ENCODE measurements at places on chromosomes 3 and 15. TPM values are rescaled to one million over a fixed set of nuclear protein-coding genes. Genes with fewer than 3 reads are reported as not detected.

- no peak overlapping the region for H3K4me3 ChIP-seq
- no peak overlapping the region for H3K27ac ChIP-seq
- H3K4me1 ChIP-seq = peaks cover 9% of the 10 kb centered on the region
- DNase-seq = no peak
Measured at GRCh38 chr3:72947715-72948490, 48.7 kb upstream of the PPP4R2 start.

DNA sequence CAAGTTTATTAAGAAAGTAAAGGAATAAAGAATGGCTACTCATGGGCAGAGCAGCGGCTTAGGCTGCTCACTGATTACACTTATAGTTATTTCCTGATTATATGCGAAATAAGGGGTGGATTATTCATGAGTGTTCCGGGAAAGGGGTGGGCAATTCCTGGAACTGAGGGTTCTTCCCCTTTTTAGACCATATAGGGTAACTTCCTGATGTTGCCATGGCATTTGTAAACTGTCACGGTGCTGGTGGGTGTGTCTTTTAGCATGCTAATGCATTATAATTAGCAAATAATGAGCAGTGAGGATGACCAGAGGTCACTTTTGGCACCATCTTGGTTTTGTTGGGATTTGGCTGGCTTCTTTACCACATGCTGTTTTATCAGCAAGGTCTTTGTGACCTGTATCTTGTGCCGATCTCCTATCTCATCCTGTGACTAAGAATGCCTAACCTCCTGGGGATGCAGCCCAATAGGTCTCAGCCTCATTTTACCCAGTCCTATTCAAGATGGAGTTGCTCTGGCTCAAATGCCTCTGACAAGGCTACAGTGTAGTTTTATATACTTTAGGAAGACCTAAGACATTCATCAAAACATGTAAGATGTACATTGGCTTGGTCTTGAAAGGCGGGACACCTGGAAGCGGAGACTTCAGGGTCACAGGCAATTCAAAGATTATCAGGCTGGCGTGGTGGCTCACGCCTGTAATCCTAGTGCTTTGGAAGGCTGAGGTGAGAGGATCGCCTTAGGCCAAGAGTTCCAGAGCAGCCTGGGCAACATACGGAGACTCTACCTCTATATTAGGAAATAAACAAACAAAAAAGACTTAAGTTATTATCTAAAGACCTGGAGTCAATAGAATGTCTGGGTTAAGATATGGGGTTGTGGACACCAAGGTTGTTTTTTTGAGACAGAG is 3.2 kb upstream of the BLOC1S6 start:
- DNase-seq = no peak
- H3K27me3 ChIP-seq = no peaks in the 10 kb centered on the region

GRCh38 chr3:116950301-116951055 is 240.9 kb downstream of the TUSC7 start:
- no peaks in the 10 kb centered on the region for H3K36me3 ChIP-seq
- no peak for DNase-seq
- H3K27me3 ChIP-seq = no peaks in the 10 kb centered on the region
- H3K27ac ChIP-seq = no peak overlapping the region
- no peaks in the 10 kb centered on the region for H3K4me1 ChIP-seq

- H3K27ac ChIP-seq = no peak overlapping the region
- H3K4me1 ChIP-seq = no peaks in the 10 kb centered on the region
- DNase-seq = no peak
Measured at GRCh38 chr3:41288785-41289184, 89.5 kb downstream of the CTNNB1 start.

DNA sequence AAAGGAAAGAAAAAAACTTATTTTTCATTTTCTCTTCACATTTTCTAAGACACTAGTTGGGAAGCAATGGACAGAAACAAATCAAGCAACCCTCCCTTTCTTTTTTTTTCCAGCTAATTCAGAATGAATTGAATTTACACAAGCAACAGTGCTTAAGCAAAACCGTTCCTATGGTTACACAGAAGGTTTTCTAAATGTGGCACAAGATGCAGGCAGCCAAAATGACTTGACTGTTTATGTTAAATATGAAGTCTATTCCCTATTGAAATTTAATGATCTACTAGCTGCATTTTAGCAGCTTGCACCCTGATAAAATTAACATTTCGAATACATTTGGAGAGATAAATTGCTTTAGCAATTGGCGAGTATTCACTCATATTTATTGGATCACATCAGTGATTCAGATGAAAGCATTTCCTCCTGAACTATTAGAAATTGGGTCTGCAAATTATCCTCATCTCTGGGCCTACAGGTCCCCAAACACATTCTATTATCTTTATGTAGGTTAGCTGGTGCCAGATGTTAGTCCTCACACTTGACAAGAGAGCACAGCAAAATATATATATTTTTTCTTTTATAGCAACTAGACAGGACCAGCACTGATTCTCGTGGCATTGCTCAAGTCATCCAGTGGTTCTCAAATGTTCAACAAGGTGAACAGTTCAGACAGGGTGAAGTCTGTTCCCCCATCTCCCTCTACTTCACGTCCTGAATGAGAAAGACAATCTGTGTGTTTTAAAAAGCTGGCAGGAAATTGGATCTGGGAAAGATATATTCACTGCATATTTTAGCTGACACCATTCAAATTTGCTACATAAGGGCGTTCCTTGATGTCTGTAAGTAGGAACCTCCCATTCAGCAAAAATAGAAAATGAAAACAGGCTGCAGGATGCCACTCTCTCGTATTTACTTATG is 463.6 kb upstream of the KCNMB2 start:
- H3K27ac ChIP-seq = no peak overlapping the region
- DNase-seq = no peak
- H3K36me3 ChIP-seq = no peaks in the 10 kb centered on the region
- no peaks in the 10 kb centered on the region for H3K27me3 ChIP-seq

GRCh38 chr3:57133157-57133556 is 32.0 kb downstream of the IL17RD start:
- no peaks in the 10 kb centered on the region for H3K36me3 ChIP-seq
- no peaks in the 10 kb centered on the region for H3K4me1 ChIP-seq
- DNase-seq = no peak
- H3K27ac ChIP-seq = no peak overlapping the region
- H3K27me3 ChIP-seq = no peaks in the 10 kb centered on the region

Gene CERS3
- 0.16 TPM for total RNA-seq

Gene TRIM59
- 30.7 TPM for total RNA-seq

Gene PRSS50
- total RNA-seq = not detected

Gene MCCC1
- 32.8 TPM for total RNA-seq

Gene GOLGA8R
- total RNA-seq = 0.66 TPM
